ENCODE measurements at places on chromosomes 7 and 10.

DNA sequence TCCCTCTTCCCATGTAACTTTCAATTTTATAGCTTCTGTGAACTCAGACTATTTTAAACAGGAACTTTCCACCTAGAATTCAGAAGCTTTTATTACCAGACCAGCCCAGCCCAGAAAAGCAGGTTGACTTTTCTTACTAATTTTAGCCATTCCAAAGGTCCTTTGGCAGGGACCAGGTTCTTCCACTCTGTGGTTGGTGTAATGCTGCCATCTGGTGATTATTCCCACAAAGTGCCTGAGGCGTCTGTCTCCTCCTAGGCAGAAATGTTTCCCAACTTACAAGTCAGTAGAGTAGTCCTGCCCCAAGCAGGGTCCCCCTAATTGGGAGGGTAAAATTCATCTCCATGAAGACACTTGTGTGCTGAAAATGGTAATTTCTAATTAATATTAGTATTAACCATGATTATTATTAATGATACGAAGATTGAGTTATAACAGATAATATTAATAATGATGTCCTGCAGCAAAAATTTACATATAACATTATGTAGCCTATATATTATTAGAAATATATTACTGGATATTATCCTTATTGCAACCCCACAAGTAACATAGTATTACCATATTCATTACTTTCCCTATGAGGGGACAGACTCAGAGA is 53.0 kb upstream of the PPP1R17 start:
- peak; percentile 68 for DNase-seq

DNA sequence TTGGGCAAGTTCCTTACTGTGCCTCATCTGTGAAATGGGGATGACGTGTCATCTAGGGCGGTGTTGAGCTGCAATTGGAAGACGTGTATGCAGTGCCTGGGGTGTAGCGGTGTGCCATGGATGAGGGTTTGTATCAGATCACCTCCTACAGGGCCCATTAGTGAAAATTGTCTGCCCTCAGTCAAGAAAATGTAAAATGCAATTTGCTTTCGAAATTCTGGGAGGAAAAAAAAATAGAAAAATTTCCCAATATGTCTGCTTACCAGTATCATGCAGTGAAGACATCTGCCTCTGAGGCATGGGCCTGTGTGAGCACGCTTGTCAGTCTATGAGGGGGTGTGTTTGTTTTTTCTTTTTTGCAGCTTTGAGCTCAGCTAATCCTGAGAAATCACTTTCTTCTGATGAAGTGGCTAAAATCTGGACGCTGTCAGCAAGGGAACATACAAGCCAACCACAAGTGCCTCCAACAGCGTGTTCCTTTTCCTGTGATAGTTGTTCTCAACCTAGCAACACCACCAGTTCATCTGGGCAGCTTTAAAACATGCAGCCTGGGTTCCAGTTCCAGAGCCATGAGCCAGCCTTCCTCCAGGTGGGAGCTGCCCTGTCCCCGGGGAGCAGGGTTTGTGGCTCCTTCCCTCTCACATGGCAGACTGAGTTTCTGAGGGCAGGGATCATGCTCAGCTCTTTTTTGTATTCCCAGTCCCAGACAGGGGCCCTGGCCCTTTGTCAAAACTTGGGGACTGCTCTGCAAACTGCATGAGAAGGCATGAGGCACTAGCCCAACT is 10.3 kb downstream of the FAM241B start:
- no peak for DNase-seq

DNA sequence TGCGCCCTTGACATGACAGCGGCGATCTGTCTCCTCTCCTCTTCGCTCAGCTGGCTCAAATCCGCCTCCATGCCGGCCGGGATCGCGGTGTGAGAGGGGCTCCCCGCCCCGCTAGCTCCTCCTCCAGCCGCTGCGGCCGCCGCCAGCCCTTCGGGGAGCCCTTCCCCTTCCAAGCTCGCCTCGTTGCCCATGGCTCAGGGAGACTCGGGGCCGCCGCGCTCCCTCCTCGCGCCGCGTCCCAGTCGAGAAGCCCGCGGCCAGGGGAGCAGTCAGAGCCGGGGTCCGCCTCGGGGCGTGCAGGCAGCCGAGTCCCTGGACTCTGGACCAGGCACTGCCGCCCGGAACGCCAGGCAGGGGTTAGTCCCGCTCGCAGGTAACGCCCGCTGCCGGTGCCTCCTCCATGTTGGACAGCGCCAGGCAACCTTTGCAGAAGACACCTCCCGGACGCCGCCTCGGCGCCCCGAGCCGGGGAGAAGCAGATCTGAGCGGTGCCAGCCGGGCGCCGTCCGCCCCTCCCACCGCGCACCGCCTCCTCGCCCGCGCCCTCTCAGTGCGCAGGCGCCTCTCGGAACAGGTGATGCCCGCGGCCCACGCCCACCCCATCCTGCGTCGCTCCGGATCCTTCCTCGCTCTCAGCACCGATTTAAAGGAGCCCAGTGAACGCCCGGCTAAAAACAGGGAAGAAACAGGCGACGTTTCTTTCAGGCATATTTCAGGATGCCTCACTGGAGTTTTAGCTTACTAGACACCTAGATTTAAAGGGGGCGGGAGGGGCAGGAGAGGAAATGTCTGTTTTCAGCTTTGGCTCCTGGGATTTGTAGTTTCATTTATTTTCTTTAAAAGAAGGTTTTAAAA is at the start of gene PCLO:
TSS of gene PCLO (minus strand) at position 483 of the 855 bp plus-strand sequence. CDS start at position 191, 292 bp downstream.
- peak; percentile 96 for DNase-seq

DNA sequence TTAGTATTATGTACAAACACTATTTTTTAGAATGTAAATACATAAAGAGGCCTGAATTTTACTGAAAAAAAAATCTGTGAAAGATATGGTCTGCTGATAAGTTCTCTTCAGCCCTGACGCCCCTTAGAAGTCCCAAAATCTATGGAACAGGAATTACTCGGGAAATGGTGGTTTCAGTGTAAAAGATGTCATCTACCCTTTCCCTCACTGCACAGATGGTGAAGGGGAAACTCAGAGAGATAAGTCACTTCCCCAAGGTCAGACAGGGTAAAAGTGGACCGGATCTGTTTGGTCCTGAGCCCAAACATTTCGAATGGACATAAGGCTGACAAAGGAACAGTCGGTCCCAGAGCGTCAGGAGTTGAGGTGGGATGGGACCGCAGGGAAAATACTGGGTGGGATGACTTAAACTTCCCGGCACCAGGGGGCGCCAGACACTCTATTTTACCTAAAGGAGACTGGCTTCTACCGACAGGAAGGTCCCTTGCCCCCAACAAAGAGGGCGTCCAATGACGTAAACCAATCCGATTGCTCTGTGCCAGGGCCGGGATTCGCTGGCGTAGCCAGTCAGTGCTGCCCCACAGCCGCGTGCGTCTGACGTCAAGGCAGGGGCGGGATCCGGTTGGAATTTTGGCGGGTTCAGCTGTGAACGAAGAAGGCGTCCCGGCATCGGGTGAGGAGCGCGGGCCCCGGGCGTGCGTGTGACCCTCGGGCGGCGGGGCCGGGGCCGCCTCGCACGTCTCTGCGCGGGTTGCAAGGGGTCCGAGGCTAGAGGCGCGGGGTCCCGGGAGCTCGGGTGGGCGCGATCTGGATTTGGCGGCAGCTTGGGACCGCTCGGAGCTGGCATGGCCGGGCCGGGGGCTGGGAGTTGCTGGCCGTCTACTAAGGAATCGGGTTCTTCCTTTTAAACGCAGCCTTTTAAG is at the start of gene MCM10:
TSS of gene MCM10 (plus strand) at position 625 of the 923 bp plus-strand sequence. CDS start 2,645 bp downstream, outside the sequence.
- peak; percentile 91 for DNase-seq

- no peak for DNase-seq
Observed at GRCh38 chr7:85104432-85105205, 82.2 kb downstream of the SEMA3D start.

- DNase-seq, result no peak
Observed at GRCh38 chr7:80785961-80786536, 132.8 kb downstream of the SEMA3C start.

DNA sequence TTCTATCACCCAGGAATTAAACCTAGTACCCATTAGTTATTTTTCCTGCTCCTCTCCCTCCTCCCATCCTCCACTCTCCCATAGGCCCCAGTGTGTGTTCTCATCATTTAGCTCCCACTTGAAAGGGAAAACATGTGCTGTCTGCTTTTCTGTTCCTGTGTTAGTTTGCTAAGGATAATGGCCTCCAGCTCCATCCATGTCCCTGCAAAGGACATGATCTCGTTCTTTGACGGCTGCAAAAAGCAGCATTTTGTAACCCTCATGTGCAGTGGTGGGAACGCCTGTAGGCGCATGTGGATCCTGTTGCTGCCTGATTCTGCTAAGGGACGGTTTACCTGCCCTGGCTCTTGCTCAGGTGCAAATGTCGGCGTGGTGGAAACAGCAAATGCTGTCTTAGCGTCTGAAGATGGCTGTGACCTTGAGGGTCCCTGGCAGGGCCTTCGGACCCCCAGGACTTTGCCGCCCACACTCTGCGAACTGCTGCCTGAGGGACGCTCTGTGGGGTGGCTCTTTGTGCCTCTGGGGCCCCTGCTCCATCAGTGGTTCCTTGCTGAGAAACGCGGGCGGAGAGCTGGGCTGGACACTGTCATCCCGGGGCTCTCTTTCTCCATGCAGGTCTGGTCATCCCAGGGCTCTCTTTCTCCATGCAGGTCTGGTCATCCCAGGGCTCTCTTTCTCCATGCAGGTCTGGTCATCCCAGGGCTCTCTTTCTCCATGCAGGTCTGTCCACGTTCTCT is 5.6 kb upstream of the MTG1 start:
- no peak for DNase-seq

DNA sequence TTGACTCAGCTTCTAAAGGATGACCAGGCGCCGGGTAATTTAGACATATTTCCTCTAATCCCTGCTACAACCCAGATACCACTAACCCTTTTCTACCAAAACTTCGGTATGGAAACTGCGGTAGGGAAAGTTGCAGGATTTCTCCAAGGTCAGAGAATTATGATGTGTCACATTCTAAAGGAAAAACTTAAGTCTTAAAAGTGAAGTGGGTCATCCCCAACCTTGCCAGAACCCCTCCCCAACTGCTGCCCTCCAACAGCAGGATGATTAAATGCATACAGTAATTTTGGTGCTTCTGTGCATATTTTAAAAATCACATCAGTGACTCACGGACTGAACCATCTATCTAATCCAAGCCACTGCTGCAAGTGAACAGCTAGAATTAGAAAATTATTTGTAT is 52.7 kb downstream of the GRB10 start:
- DNase-seq, result no peak

DNA sequence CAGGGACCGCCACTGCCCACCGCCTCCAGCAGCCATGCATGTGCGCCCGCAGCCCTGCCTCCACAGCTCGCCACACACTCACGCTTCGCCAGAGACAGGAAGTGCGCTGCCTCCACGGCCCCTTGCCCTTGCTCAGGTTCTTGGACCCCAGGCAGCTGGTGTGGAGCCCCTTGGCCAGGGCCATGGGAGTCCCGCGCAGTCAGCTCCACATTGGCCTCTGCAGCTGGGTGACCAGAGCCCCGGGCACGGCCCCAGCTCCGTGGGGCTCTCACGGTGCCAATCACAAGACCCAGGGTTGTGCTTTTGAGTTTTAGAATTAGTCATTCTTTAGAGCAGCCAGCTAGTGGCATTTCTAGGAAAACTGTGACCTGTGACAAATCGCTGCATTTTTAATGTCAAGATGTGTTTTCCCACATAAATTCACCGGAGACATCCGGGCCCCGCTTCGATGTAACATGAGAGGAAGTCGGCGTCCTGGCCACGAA is 4.3 kb upstream of the UTF1 start:
- DNase-seq, result no peak

GRCh38 chr7:103941976-103942375 is 47.5 kb downstream of the RELN start:
- no peak for DNase-seq

DNA sequence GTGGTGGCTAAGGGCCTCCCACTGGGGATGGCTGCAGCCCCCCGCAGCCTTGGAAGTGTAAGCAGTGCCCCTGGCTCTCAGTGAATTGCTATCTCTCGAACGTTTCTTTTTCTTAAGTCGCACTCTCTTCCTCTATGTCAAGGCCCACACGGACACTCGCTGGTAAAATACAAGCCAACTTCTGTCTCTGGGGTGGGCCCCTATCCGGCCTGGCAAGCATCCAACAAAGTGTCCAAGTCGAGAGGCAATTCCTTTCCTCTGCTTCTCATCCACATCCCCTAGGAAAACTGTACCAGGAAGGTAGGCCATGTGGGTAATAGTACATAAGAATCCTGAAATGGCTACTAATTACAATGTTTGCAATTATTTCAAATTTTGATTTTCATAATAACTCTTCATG is 194.9 kb upstream of the MGMT start:
- DNase-seq, result no peak

DNA sequence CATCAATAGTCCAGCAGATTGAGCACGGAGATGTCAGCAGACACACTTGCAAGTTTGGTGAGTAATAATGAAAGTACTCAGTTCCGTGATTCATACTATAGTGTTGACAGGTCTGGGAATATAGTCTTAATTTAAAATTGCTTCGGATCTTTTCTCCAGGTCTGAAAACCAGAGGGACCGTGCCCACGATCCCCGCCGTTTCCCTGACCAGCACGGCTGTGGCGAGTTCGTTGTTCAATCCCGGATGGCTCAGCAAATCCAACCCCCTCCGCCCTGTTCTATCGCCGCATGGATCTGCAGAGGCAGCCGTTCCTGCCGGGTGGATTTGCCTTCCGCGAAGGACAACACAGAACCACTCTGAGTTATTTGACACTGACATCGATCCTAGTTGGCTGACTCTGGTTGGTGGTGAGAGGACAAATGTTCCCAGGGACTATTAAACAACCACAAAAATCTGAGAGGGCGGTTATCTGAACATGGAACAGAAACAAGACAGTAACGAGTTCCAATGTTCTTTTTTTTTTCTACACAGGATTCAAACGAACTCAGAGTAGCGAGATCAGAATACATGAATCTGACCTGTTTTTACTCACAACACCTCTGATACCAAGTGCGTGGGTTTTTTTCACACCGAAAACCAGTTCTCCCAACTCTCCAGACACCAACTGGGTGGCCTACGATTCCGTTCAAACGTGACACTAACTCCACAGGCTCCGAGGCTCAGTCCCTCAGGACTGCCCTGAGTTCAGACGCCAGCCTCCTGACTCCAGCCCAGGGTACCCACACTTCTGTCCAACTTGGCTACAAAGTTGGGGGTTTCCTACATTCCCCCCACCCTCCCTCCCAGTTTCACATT is 52.7 kb downstream of the RBM17 start:
- DNase-seq, result no peak

GRCh38 chr7:23026164-23026563 is 12.2 kb upstream of the HYCC1 start:
- no peak for DNase-seq

GRCh38 chr7:92282930-92283329 is 37.2 kb downstream of the ANKIB1 start:
- DNase-seq, result no peak

DNA sequence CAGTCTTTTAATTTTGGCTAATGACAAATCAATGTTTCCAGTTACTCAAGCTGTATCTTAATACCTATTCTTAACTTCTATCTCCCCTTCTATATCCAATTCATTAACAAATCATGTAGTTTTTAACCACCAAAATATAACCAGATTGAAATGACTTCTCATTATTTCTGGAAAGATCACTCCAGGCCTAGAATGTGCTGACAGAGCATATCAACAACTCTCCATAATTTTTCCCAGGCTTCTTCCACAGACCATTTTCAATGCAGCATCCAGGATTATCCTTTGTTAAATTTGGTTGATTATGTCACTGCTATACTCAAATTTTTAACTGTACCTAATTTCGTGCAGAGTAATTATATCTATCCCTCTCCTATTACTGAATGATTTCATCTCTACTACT is 704.1 kb downstream of the PCDH15 start:
- DNase-seq, result no peak

GRCh38 chr10:74335501-74335900 is 184.5 kb downstream of the ADK start:
- no peak for DNase-seq

GRCh38 chr7:92790992-92791391 is 45.4 kb downstream of the CDK6 start:
- no peak for DNase-seq

- no peak for DNase-seq
Observed at GRCh38 chr7:158560386-158560785, 27.2 kb downstream of the PTPRN2 start.

Data from NCI-H748 treated with DMSO at 0.1 percent for 48 hours (cell line).